ENCODE measurements at places on chromosomes 1 and 21. TPM values are rescaled to one million over a fixed set of nuclear protein-coding genes. Genes with fewer than 3 reads are reported as not detected.
A peak's percentile ranks its signal among the peaks of the same experiment; 100 is the strongest.

DNA sequence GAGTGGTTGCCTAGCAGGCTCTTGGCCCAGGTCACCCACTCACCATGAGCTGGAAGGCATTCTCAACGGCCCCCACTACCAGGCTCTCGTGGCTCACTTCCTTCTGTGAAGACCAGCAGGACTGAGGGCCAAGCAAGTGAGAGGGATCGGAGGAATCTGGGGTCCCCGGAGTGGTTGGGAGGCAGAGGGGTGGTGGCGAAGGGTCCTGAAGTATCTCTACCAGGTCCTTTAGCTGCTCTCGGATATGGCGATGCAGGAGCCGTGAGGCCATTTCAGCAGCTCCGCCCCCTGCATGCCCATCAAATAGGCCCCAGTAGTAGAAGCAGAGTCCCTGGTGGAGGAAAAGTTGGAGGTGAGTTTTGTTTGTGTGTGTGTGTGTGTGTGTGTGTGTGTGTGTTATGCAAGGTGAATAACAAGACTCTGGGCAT, 2.4 kb downstream of the PPM1J start:
- DNase-seq, result no peak

The PLA2G2D gene
- not detected for total RNA-seq

The FCAMR gene
- not detected for total RNA-seq

The S100A8 gene
- not detected for total RNA-seq

DNA sequence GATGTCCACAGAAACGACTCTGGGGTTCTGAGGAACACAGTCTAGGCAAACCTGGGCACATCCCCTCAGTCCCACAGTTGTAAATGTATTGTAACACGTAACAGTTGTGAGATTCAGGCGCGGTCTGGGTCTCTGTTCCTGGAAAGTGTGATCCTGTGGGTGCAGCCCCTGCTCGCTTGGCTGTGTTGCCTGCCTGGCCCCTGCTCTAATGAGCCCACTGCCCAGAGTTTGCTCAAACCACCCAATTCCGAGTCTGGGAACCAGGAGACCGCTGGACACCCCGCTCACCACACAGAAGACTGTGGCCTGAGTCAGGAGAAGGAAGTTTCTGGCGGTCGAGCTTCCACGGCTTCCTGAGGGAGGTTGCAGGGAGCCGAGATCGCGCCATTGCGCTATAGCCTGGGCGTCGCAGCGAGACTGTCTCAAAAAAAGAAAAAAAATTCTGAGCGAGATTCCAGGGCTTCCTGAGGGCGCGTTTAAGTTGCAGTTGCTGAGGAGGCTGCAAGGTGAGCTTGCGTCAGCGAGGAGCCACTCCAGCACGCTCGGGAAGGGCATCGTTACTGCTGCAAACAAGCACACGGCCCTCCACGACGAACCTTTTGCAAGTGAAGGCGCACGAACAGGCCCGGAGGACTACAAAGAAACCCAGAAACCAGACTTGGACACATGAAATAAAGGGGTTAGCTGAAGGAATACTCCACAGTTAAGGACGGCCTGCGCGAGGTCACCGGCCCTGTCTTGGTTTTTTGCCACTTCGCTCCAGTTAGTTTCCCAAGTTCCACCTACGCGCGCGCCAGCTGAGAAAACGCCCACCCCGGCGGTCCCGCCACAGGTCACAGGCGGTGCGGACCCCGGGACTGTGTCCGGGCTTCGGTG, 1.1 kb downstream of the C21orf58 start:
- DNase-seq, result peak; percentile 38

- DNase-seq, result no peak
Observed at GRCh38 chr1:225963735-225964530, 22.9 kb upstream of the LEFTY2 start.

The SPRR4 gene
- total RNA-seq, result not detected

The MROH9 gene
- 0.27 TPM for total RNA-seq

GRCh38 chr1:160993544-160994193, 27.3 kb downstream of the F11R start:
- DNase-seq, result peak; percentile 88

- DNase-seq, result no peak
Observed at GRCh38 chr21:44783020-44783696, 18.5 kb downstream of the UBE2G2 start.

DNA sequence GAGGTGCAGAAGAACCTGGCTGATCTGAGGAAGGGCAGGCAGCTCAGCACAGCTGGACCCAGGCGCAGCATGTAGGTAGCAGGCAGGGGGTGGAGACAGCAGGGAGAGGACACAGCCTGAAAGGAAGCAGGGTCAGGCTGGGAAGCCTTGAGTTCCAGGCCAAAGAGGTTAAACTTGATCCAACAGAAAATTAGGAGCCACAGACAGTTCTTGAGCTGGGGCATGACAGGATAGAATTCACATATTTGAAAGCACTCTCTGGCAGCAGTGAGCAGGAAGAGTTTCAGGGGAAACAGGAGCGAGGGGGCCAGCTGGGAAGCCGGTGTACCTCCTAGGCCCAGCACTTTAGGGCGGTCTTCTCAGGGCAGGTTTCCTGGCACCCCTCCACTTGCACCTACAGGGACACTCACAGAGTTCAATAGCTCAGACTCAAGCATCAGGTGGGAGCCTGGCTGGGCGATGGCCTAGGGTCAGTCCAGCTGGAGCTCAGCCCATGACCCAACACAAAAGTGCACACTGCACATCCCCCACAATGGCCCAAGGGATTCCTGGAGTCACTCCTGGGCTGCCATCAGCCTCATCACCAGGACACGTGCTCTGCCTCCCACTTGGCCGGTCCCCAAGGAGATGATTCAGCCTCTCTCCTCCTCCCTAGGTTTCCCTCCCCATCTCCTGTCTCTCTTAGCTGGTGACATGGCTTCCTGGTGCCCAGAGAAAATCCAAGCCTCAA, 22.7 kb downstream of the MATN1 start:
- DNase-seq, result peak; percentile 77

GRCh38 chr1:110312188-110313121, 26.7 kb upstream of the RBM15 start:
- peak; percentile 87 for DNase-seq

The CD1D gene
- not detected for total RNA-seq

The TMEM200B gene
- 9.5 TPM for total RNA-seq

The FCRL2 gene
- total RNA-seq, result not detected

DNA sequence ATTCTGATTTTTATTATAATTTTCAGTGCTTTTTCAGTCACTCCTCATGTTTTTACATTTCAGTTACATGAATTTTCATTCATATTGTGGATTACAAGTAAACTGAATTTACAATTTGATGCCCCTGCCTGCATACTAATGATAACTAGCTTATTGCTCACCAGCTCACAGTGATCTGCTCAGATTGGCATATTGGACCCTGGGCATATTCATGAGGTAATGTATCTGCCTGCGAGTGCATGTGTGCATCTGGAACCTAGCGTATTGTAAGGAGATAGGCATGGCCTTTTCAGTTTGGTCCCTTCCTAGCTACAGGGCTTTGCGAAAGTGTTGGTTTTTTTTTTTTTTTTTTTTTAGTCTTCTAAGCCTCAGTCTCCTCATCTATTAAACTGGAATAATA, 213.7 kb downstream of the SDCCAG8 start:
- DNase-seq, result no peak

Data from fibroblast of the aortic adventitia (primary cell).